ENCODE measurements at places on chromosomes 16 and 17.
A peak's percentile ranks its signal among the peaks of the same experiment; 100 is the strongest.

DNA sequence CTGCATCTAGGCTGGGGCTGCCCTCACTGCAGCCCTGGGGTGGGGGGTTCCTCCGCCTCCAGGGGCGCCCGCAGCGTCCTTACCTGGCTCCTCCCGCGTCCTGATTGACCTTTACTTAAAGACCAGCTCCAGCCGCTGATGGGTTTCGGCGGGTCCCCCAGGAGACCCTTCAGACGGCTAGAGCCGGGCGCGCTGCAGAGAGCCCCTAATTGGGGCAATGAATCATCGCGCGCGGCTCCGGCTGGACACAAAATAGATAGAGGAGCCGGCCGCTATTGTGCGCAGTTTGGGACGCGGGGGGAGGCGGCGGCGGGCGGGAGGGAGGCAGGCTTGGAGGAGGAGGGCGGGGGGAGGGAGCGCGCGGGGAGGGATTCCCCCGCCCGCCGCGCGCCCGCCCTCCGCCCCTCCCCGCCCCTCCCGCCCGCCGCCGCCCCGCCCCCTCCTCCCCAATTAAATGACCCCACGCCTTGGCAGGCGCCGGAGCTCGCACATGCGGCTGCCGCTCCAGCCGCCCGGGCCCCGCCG, 56.5 kb upstream of the CIBAR2 start:
- DNase-seq: peak; percentile 13

DNA sequence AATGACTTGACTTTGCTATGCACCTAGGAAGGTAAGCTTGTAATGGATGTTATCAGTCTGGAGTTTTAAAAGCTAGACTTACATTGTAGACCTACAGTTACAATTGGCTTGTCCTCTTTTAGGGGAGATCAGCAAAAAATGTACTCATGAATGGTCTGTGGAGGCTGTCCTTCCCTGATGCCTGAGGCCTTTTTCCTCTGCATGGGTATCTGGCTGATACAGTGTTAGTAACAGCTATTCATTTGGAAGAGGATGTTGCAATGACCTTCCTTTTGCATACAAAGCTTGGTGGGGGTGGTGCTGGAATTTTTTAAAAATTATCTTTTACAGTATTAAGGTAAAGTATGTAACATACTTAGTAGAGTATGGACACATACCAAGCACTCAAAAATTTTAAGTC, 525.5 kb downstream of the KIF2B start:
- no peak for DNase-seq

- DNase-seq: no peak
Measured at GRCh38 chr16:50709980-50710379, 16.6 kb downstream of the NOD2 start.

DNA sequence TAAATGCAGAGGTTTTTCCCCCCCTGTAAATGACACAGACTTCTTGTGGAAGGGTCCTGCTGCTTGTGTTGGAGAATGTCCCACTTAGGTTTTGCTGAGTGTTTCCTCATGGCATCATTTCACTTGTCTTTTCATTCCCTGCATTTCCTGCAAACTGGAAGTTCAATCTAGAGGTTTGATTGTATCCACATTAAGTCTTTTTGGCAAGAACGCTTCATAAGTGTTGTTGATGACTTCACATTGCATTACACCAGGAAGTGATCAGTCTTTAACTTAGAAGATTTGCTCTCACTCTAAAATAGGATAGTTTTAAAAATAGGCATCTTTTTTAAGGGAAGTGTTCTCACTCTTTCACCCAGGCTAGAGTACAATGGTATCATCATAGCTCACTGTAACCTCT, 67.2 kb downstream of the RPTOR start:
- DNase-seq: no peak

GRCh38 chr16:24499193-24499814, 40.1 kb upstream of the RBBP6 start:
- no peak for DNase-seq
